ENCODE measurements at places on chromosomes 5 and 9. TPM values are rescaled to one million over a fixed set of nuclear protein-coding genes. Genes with fewer than 3 reads are reported as not detected.

The FCN2 gene
- not detected for polyA plus RNA-seq

The PCDHB14 gene
- polyA plus RNA-seq = 0.13 TPM

GRCh38 chr5:112762113-112762810, 24.6 kb downstream of the APC start:
- DNase-seq = no peak
- no peak overlapping the region for H3K4me3 ChIP-seq
- no peaks in the 10 kb centered on the region for H3K27me3 ChIP-seq
- no peak overlapping the region for H3K27ac ChIP-seq
- H3K4me1 ChIP-seq = no peaks in the 10 kb centered on the region
- H3K36me3 ChIP-seq = no peaks in the 10 kb centered on the region

DNA sequence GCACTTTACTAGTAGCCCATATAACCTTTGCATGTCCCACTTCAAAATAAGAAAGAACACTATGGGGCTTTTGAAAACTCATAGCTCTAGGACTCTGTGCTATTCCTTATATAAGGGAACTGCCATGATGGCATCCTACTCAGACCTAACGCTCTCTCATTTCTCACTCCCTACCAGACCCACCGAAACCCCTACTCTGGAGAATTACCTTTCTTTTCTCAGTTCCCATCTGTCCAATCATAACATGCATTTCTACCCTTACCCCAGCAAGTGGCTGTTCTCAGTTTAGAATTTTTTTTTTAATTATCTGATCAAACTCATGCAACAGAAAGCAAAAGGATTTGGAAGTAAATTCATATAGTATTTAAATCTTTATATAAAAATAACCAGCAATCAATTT, 27.3 kb downstream of the CARNMT1 start:
- no peak overlapping the region for H3K4me3 ChIP-seq
- no peaks in the 10 kb centered on the region for H3K27me3 ChIP-seq
- H3K4me1 ChIP-seq = no peaks in the 10 kb centered on the region
- no peak for DNase-seq

DNA sequence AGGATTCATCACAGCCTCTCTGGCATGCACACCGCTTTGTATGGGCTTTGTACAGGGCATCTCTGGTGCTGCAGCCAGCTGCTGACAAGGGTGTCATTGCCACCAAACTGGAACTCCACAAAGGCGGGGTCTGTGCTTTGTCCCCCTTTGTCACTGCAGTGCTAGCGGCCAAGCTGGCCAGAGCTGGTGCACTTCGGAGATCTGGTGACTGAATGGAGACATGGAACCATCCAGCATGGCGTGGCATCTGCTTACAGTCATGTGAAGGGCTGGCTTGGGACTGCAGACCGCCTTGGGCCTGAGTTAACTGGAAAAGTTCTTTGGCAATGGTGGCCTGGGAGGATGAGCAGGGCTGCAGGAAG, 18.7 kb upstream of the COL5A1 start:
- DNase-seq = no peak
- H3K4me1 ChIP-seq = peaks cover 27% of the 10 kb centered on the region
- peaks cover 4% of the 10 kb centered on the region for H3K27me3 ChIP-seq
- H3K4me3 ChIP-seq = no peak overlapping the region
- no peak overlapping the region for H3K27ac ChIP-seq

- no peak for DNase-seq
- H3K27ac ChIP-seq = no peak overlapping the region
- no peak overlapping the region for H3K4me3 ChIP-seq
- no peaks in the 10 kb centered on the region for H3K27me3 ChIP-seq
These were observed 4.0 kb upstream of the CLIC3 start for GRCh38 chr9:137000177-137000930.

- no peak overlapping the region for H3K27ac ChIP-seq
- no peak overlapping the region for H3K4me3 ChIP-seq
- no peak for DNase-seq
- H3K36me3 ChIP-seq = no peaks in the 10 kb centered on the region
- no peaks in the 10 kb centered on the region for H3K4me1 ChIP-seq
These were observed 40.3 kb downstream of the RAB3C start for GRCh38 chr5:58622936-58623871.

The CNOT8 gene
- polyA plus RNA-seq = 44.5 TPM

The BSPRY gene
- polyA plus RNA-seq = 0.54 TPM

DNA sequence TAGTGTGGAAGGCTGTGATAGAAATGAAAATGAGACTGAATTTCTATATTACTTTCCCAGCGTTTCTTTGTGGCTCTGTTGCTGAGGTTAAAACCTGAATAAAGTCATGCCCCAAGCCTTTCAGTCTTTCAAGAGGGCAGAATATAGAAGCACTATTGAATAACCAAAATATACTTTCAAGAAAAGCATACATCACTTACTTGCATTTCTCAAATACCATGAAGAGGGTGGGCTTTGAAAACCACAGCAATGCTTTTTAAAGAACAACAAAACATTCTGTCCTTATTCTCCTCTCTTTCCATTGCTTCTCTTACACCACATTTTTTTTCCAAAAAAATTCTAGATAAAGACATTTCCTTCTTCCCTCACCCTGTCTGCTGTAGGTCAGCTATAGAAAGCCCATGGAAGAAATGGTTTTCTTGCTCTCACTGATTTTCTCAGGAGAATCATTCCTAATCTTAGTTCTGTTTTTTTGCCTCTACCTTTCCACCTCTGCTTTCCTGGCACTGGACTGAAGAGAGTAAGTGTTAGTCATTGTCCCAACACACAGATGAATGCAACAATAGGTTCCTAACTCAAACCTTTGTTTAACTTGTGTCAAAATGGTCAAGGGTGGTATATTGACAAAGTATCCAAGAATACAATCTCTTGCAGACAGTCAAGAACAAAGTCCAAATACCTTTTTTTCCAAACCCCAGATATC, 51.6 kb downstream of the NUDT12 start:
- no peaks in the 10 kb centered on the region for H3K36me3 ChIP-seq
- H3K27ac ChIP-seq = no peak overlapping the region
- H3K27me3 ChIP-seq = peaks cover 3% of the 10 kb centered on the region
- no peak for DNase-seq

The GABRA1 gene
- not detected for polyA plus RNA-seq

The GABRA6 gene
- polyA plus RNA-seq = not detected

DNA sequence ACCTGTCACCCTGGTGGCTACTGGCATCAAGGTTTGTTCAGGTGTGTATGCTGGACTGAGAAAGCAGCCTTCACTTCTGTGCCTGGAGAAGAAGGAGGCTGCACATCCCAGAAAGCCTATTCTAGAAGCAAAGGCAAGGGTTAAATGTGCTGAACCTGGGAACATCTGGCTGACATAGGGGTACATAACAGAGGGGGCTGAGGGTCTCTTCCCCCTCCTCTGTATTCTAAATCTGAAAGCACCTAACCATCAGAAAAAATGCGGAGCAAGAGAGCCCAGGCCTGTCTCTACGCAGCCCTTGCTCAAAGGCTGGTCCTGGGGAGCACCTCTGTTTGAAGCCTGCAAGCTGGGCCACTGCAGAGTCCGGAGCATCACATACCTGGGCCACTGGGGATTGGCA, 53.2 kb upstream of the FSTL4 start:
- H3K4me3 ChIP-seq = no peak overlapping the region
- H3K27ac ChIP-seq = no peak overlapping the region

- DNase-seq = no peak
- no peak overlapping the region for H3K4me3 ChIP-seq
- H3K27ac ChIP-seq = no peak overlapping the region
- H3K36me3 ChIP-seq = no peaks in the 10 kb centered on the region
- H3K4me1 ChIP-seq = no peaks in the 10 kb centered on the region
These were observed 502.5 kb downstream of the RASEF start for GRCh38 chr9:82560457-82560904.

DNA sequence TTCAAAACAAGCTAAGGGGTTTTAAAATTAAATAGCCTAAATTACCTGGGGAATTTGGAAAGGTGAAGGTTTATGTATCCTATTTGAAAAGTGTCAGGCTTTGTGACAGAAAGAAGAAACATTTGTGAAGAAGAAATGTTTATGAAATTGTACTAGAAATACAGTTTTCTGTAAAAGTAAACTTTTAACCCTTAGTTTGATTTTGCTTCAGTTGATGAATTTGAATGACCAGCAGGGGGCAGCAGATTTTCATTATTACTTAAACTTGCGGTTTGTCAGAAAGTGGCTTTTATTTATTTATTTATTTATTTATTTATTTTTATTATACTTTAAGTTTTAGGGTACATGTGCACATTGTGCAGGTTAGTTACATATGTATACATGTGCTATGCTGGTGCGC, 58.1 kb downstream of the NNT start:
- DNase-seq = no peak
- no peak overlapping the region for H3K27ac ChIP-seq
- H3K36me3 ChIP-seq = no peaks in the 10 kb centered on the region
- H3K4me1 ChIP-seq = no peaks in the 10 kb centered on the region
- H3K27me3 ChIP-seq = no peaks in the 10 kb centered on the region

The TXNDC8 gene
- not detected for polyA plus RNA-seq

DNA sequence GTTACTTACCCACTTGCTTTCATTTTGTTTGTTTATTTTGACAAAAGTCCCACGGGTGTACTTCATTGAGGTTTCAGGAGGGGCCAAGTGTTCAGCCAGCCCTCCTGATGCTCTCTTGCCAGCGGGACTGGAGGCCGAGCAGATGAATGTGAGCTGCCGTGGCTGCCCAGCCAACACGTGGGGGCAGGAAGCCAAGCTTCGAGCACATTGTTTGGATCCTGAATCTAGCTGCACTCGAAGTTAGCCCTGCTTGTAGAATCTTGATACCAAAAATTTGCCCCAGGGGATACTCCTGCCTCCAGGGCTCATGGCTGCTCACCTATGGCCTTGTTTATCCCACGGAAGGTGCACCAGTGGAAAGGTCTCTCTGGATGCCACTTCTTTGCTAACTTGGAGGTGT, 49.3 kb downstream of the RASGEF1C start:
- H3K36me3 ChIP-seq = no peaks in the 10 kb centered on the region
- DNase-seq = no peak
- H3K27ac ChIP-seq = no peak overlapping the region
- H3K4me3 ChIP-seq = no peak overlapping the region
- H3K4me1 ChIP-seq = no peaks in the 10 kb centered on the region
- no peaks in the 10 kb centered on the region for H3K27me3 ChIP-seq

DNA sequence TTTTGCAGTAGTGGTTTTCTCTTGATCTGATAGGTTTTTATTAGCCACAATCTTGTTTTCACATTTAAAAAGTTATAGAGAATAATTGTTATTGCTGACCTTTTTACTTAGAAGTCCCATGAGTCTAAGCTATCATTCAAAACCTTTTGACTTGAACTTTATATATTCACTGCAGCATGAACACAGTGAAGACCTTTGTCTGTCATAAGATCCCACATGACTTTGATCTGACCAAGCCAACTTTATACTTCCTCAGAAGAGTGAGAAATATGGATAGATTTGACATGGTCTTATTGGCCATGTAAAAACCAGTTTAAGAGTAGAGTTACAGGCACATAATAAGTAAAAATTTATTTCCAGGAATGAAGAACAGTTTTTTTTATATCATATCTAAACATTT, 34.1 kb downstream of the RAD1 start:
- no peak for DNase-seq
- H3K4me1 ChIP-seq = no peaks in the 10 kb centered on the region
- H3K36me3 ChIP-seq = no peaks in the 10 kb centered on the region
- no peak overlapping the region for H3K4me3 ChIP-seq
- no peak overlapping the region for H3K27ac ChIP-seq

DNA sequence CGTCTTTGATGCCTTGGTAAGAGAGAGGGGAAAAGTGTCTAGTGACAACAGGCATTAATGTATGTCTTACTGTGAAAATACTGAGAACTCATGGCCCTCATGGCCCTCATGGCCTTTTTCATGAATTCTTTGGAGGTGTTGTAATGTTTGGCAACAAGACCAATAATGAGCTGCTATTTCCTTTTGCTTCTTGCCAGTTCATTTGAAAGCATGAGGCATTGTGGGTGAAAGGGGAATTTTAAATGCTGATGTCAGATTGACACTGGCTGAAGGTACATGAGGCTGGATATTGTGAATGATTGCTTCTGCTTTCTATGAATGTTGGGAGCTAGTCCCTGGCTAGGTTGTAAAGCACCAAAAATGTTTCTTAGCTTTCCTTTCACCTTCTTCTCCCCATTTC, 79.2 kb downstream of the DOCK2 start:
- H3K4me1 ChIP-seq = peaks cover 15% of the 10 kb centered on the region
- no peaks in the 10 kb centered on the region for H3K27me3 ChIP-seq
- DNase-seq = no peak
- H3K27ac ChIP-seq = no peak overlapping the region
- H3K36me3 ChIP-seq = no peaks in the 10 kb centered on the region

- peak overlapping the region; percentile 51 for H3K4me3 ChIP-seq
- no peaks in the 10 kb centered on the region for H3K27me3 ChIP-seq
- no peaks in the 10 kb centered on the region for H3K36me3 ChIP-seq
- DNase-seq = no peak
- H3K4me1 ChIP-seq = peaks cover 24% of the 10 kb centered on the region
These were observed 60.6 kb downstream of the TMEM174 start for GRCh38 chr5:73233461-73234203.

The RNF183 gene
- not detected for polyA plus RNA-seq

The IFNB1 gene
- 0.07 TPM for polyA plus RNA-seq

DNA sequence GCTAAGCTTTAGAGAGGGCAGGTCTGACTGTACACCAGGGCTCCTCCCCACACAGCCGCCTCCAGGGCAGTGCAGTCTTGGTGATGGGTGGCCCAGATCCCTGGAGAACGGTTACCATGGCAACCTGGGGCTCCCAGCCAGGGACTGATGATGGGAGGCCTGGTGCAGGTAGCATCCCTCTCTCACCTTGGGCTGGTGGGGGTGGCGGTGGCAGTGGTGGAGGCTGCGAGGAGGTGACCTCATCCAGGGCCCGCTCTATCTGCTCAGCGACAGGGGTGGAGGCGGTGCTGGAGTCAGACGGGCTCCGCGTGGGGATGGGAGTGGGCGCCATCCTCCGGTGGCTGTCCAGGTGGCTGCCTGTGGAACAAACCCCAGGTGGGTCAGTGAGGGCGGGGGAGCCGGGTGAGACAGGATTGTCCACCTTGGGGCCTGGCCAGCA, 12.3 kb downstream of the PRR7 start:
- H3K27me3 ChIP-seq = no peaks in the 10 kb centered on the region
- H3K36me3 ChIP-seq = peaks cover 18% of the 10 kb centered on the region
- peaks cover 7% of the 10 kb centered on the region for H3K4me1 ChIP-seq
- no peak overlapping the region for H3K27ac ChIP-seq
- H3K4me3 ChIP-seq = no peak overlapping the region

The FOXD4L3 gene
- not detected for polyA plus RNA-seq

DNA sequence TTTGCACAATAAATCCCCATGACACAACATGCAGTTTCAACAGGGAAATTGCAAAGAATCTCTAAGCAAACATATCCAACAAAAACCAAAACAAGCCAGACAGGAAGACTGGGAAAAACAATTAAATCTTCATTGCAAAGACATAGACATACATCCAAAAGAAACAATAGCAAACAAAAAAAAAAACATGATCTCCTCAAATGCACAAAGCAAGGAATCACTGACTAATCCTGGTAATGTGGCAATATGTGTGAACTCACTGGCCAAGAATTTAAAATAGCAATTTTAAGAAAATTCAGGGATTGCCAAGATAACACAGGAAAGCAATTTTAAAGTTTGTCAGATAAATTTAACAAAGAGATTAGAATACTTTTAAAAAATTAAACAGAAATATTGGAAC, 520.1 kb upstream of the SMC2 start:
- no peak overlapping the region for H3K27ac ChIP-seq
- no peaks in the 10 kb centered on the region for H3K36me3 ChIP-seq
- H3K4me1 ChIP-seq = no peaks in the 10 kb centered on the region
- H3K27me3 ChIP-seq = no peaks in the 10 kb centered on the region
- DNase-seq = no peak

Measured in keratinocyte (primary cell).